Stimulated activated CD8-positive, alpha-beta memory T cell treated with anti-CD3 and anti-CD28 coated beads, Interleukin-4, amount 100 ng/mL, for 4 hours (primary cell): ENCODE measurements at places on chromosomes 4 and X.
A peak's percentile ranks its signal among the peaks of the same experiment; 100 is the strongest.

DNA sequence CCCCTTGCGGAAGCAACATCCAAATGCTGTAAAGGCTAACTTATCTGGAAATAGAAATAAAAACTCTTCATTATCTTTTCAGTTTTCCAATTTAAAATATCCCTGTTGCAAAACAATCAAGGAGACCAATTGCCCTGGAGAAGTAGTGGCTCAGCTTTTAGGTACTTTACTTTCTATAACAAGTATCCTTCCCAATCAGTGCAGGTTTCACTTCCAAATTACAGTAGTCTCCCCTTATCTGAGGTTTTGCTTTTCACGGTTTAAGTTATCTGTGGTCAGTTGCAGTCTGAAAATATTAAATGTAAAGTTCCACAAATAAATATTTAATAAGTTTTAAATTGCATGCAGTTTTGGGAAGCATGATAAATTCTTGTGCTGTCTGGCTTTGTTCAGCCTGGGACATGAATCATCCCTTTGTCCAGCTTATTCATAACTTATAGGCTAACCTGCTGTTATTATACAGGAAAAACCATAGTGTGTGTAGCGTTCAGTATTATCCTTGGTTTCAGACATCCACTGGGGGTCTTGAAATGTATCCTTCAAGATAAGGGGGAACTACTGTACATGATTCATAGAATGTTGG lies 973.1 kb upstream of the GRID2 start:
- no peak for DNase-seq

GRCh38 chr4:163540977-163541376 lies 46.5 kb downstream of the TMA16 start:
- no peak for DNase-seq

DNA sequence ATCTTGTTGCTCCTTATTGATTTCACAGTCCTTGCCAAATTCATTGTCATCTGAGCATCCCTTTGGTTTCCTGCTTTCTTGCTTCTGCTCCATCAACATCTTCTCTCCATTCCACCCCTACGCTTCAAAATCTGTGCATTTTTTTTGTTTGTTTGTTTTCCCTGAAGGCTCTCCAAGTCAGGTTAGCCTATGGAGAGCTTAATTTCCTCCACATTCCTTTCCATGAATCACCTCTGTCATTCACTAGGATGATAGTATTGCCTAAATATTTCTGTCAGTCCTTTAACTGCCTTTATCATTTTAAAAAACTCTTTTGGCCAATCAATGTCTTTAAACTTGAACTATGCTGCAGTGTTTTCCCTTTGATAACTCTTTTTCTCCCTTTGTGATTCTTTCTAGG lies 67.7 kb downstream of the PPARGC1A start:
- DNase-seq, result no peak

- DNase-seq, result no peak
These were observed 72.0 kb upstream of the MAGEB16 start for GRCh38 chrX:35726176-35726575.

- DNase-seq, result no peak
These were observed 47.5 kb downstream of the ZGRF1 start for GRCh38 chr4:112589206-112589605.

GRCh38 chr4:76533314-76533713 lies 98.3 kb downstream of the SHROOM3 start:
- no peak for DNase-seq

- DNase-seq, result no peak
These were observed 2.0 kb upstream of the HPGD start for GRCh38 chr4:174524242-174524641.

GRCh38 chr4:41287005-41287404 lies 30.3 kb downstream of the UCHL1 start:
- no peak for DNase-seq

DNA sequence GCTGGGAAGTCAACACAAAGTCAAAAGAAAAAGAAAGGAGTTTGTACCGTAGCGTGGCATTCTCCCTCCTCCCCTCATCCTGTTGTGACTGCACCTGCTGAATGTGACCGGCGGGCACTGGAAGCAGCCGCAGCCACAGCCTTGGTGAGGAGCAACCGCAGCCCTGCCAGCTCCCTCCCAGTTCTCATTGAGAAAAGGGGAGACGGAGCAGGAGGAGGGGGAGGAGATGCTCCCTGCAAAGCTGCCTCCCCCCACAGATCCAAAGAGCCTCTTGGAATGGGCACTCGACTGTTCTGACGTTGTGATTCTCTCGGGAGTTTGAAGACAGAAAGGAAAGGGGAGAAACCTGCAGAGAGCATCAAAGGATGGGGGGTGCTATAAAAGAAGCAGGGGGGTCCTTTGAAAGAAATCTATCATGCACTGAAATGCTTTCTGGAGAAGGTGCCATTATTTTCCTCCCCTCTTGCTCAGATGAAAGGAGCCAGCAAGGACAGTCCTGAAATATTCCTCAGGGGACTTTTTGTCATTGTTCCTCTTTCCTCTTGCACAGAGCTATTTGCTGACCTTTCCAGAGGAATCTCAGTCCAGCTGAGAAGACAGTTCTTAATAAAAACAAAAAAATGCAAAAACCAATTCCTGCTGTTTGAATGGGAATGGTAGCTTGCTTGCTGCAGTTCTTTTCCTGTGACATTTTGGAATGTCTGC lies 429.7 kb downstream of the MAPK10 start:
- no peak for DNase-seq

DNA sequence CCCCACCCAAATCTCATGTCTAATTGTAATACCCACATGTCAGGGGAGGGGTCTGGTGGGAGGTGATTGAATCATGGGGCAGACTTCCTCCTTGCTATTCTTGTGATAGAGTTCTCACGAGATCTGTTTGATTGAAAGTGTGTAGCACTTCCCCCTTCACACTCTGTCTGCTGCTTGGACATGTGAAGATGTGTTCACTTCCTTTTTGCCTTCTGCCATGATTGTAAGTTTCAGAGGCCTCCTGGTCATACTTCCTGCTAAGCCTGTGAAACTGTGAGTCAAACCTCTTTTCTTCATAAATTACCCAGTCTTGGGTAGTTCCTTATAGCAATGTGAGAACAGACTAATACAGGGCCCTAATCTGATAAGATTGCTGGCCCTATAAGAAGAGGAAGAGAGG lies 1514.8 kb downstream of the RPA4 start:
- no peak for DNase-seq

GRCh38 chr4:119016636-119017035 lies 119.0 kb upstream of the MYOZ2 start:
- no peak for DNase-seq

- DNase-seq, result no peak
These were observed 118.5 kb upstream of the ANK2 start for GRCh38 chr4:112931001-112931400.

- no peak for DNase-seq
These were observed 33.1 kb downstream of the FTHL17 start for GRCh38 chrX:31038575-31039326.

DNA sequence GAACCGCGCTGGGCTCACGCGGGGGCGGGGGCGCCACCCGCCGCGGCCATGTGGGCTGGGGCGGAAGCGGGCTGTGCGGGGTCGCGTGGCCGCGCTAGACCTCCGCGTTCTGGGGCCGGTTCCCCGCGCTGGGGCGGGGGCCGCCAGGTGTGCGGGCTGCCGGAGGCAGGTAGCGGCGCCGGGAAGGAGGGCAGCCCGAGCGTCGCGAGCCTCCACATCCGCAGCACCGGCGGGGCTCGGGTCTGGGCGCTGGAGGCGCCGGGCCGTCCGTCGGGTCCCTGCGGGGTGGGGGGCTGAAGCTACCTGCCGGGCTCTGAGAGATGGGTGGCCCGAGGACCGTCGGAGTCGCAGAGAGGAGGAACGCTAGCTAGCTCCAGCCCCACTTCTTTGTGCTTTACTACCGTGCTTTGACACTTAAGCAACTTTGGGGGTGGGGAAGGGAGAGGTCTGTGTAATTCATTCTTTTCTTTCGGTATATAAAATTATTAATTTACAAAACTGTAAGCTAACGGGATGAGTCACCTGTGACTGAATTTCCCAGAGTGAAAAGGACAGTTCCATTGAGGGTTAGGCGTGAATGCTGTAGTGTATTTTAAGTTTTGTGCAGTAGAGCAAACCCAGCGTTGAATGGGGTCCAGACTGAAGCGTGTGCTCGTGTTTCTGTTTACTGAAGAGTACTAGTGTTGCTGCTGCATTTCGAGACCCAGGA lies 689 bp downstream of the METAP1 start:
- DNase-seq, result no peak

GRCh38 chrX:104254442-104255115 lies at the start of gene ESX1:
ESX1 (minus strand) TSS chrX:104254933; CDS start chrX:104254849, 84 bp downstream.
- DNase-seq, result no peak

DNA sequence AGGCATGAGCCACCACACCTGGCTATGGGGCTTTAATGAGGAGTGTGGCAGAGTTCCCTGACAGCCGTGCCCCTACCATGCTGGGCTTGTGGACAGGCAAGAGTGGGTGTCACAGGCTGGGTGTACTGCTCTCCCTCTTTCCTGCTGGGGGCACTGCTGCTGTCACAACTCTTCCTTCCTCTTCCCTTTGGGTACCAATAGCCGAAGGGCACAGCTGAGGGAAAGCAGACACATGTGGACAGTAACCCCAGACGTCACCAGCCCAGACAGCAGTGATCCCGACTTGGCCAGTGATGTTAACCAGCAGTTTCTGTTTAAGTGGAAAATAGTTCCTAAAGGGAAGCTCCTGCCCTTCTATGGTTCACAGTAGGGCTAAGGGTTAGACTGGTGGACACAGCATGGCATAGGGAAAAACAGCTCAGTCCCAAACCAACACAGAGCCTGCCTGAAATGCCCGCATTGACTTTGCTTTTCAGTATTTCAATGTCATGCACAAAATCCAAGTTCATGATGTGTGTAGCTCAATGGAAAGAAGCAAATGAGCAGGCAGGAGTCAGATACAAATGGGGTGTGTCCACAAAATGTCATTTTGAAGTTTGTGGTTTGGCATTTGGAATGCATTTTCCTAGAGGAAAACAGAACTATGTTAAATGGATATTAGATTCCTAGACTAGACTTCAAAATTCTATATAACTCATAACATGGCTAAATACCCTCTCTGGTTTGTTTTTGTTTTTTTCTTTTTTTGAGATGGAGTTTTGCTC lies 24.9 kb upstream of the DDX3X start:
- no peak for DNase-seq

DNA sequence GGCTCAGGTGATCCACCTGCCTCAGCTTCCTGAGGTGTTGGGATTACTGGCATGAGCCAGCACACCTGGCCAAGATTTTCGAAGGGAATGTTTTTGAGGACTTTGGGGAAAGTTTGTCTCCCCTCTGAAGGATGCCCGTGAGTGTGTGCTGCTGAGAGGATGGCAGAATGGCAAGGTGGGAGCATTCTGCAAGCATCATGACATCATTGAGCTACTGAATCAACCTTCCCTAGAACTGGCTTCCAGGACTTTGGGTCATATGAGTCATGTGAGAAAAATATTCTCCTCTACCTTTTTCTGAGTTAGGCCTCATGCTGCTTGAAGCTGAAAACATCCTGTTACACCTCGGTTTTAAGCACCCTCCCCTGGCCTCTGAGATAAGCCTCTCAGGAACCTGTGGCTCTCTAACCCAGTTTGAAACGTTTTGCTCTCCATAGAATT lies 31.0 kb downstream of the TMEM131L start:
- DNase-seq, result no peak

DNA sequence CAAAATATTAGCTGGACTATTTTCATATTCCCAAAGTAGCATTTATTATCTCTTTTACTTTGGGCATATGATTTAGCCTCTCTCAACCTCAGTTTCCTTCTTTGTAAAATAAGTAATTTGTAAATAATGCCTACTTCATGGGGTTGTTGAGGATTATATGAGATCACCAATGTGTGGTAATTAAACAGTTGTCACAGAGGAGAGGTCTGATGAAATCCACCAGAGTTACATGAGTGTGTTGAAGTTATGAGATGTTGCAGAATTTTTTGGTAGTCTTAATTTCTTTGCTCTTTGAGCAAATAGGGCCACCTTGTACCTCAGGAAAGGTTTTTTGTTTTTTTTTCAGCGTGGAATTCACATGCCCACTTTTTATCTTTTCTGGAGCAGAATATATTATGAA lies 1.4 kb downstream of the COX7B start:
- DNase-seq, result no peak

- DNase-seq, result no peak
These were observed 24.2 kb downstream of the L1CAM start for GRCh38 chrX:153861733-153862310.

GRCh38 chrX:21528076-21528475 lies 130.1 kb downstream of the KLHL34 start:
- DNase-seq, result no peak

GRCh38 chr4:35820003-35820402 lies 424.3 kb downstream of the ARAP2 start:
- DNase-seq, result no peak

DNA sequence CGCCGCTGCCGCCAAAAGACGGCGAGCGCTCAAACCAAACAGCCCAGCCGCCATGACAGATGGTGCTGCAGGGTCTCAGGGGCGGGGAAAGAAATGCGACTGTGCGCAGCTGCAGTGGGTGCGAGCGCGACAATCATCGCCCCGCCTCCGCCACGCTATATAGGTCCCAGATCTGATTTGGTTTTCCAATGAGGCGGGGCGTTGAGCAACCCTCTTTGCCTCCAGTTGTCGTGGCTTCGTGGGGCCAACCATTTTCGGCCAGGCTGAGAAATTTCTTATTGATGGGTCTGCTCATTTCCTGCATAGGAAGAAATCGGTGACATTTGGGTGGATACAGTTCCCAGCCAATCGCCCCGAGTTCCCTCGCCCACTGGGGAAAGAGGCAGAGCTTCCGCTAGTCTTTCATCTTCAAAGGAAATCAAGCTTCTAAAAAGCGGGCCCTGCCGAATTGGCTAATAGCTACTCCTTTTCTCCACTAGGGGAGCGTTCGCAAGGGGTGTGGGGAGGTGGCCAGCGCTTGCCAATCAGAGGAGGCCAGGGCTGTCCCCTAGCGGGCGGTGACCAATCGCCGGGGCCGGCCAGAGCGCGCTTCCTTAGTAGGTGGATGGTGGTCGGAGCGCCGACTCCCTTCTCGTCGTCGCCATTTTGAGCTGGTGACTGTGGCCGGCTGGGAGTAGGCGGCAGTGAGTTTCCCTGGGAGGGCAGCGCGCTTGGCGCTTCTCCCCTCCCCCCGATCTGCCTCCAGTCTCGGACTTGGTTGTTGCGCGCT lies at the start of the genes NDUFB11 and RBM10:
Gene NDUFB11 (minus strand): TSS at position 77 of the 769 bp plus-strand sequence. CDS start 23 bp downstream, at position 54.
Gene RBM10 (plus strand): TSS at position 596 of the 769 bp plus-strand sequence. CDS start 2,261 bp downstream, outside the sequence.
- peak; percentile 65 for DNase-seq

GRCh38 chr4:159549098-159549518 lies 446.2 kb downstream of the RAPGEF2 start:
- DNase-seq, result no peak

- no peak for DNase-seq
These were observed 89.3 kb downstream of the APBB2 start for GRCh38 chr4:41124916-41125548.

- DNase-seq, result no peak
These were observed 10.8 kb downstream of the CXCL8 start for GRCh38 chr4:73751166-73751565.

- no peak for DNase-seq
These were observed 8.2 kb upstream of the GPR78 start for GRCh38 chr4:8571702-8572685.

DNA sequence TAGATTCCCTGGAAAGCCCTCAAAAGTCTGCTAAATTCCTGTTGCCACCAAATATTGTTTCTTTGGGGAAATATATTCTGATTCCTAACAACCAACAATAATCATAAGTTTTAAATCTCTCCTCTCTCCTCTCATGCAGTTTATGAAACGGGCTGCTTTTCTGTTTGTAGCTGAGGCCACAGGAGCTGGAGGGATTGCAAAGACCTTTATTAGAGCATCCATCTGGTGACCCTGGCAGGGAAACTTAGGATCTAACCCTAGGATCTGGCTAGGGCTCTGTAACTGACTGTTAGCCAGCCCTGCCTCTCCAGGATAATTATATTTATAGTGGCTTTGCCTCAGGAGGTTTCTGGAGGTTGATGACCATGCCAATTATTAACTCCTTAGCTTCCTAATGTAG lies 56.9 kb downstream of the SMAD1 start:
- no peak for DNase-seq
